ENCODE measurements at places on chromosomes 12 and 14. TPM values are rescaled to one million over a fixed set of nuclear protein-coding genes. Genes with fewer than 3 reads are reported as not detected.

AMN gene
- total RNA-seq: 1.2 TPM

ITGA7 gene
- total RNA-seq: 1.3 TPM

BICDL1 gene
- 99.4 TPM for total RNA-seq

SMAGP gene
- 2.4 TPM for total RNA-seq

IL22 gene
- 4.1 TPM for total RNA-seq

NGB gene
- not detected for total RNA-seq

All from T-helper 1 cell treated with Interleukin-12 subunit alpha and Interleukin-12 subunit beta and Interleukin-4 antibody, amounts not matched to agents 30 ng/mL and 1 ng/mL, for 36 hours (primary cell).